Caco-2 (cell line): ENCODE measurements at places on chromosomes 2 and 18. TPM values are rescaled to one million over a fixed set of nuclear protein-coding genes. Genes with fewer than 3 reads are reported as not detected.

Gene AFTPH
- 29.3 and 30.1 TPM in 2 replicates for total RNA-seq

Gene IL36RN
- total RNA-seq, result 0.19 TPM in 1 of 2 replicates, not detected in the other

Gene GALNT13
- not detected in 2 replicates for total RNA-seq

Gene RALB
- 56.5 and 59.4 TPM in 2 replicates for total RNA-seq

Gene PARD3B
- 66.5 and 68.9 TPM in 2 replicates for total RNA-seq

DNA sequence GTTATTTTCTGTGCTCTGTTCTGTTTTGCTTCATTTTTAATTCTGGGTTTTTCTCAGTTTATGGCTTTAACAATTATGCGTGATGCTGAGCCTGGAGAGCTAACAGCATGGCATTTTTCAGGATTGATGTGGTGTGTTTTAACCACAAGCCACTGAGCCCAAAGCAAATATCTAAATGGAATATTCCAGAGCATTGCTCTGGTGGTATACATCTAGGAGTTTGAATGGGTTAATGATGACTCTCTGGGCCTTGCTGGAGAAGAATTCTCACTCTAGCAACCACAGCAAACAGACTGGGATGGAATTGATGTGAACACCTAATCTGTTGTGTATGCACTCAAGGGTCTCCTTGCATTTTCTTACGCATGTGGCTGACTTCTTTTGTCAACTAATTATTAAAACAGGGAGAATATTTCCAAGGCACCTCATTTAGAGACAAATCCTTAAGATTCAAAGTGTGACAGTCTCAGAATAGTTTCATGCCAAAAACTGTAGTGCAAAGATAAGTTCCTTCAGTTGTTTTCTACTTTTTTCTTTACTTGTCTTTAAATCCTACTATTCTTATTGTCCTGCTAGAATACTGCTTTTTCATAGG is 164.0 kb downstream of the DTNA start:
- H3K36me3 ChIP-seq, result no peaks in the 10 kb centered on the region
- no peak overlapping the region for H3K4me3 ChIP-seq
- no peak overlapping the region for H3K27ac ChIP-seq
- DNase-seq, result no peak

DNA sequence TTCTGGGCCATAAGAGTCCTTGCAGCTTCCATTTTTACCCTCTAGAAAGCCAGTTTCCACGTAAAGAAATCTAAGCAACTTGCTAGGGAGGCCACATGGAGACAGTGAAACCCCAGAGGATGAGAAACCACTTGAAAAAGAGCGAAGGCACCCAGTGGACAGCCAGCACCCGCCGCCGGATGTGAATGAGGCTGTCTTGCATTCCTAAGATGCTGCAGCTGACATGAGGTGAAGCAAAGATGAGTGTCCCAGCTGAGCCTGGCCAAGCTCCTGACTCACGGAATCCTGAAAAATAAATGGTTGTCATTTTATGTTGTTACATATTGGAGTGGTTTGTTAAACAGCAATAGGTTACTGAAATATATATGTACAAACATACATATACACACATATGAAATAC is 65.9 kb upstream of the STPG4 start:
- no peak overlapping the region for H3K27ac ChIP-seq
- no peaks in the 10 kb centered on the region for H3K36me3 ChIP-seq
- no peak overlapping the region for H3K4me3 ChIP-seq

DNA sequence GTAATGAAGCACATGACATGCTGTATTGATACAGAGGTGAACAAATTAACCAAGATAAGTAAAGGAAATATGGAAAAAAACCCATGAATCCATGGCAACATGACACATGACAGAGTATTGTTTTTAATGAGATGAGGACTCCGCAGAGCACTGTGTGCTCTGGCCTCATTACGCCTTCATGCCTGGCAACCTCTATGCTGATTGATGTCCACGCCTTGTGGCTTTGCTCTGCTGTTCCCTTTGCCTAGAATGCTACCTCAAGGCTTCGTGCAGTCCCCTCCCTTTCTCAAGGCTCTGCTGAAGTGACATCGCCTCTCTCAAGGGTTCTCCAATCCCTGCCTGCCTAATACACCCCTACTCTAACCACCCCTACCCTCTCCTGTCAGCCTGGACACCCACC is 8.4 kb downstream of the SIGLEC15 start:
- no peak for DNase-seq
- no peak overlapping the region for H3K4me3 ChIP-seq
- peaks cover 20% of the 10 kb centered on the region for H3K4me1 ChIP-seq
- no peaks in the 10 kb centered on the region; the same call in 1 of the 2 replicates for H3K36me3 ChIP-seq
- H3K27me3 ChIP-seq, result no peaks in the 10 kb centered on the region
- no peak overlapping the region for H3K27ac ChIP-seq

- DNase-seq, result peak; percentile 5
- H3K36me3 ChIP-seq, result no peaks in the 10 kb centered on the region
- H3K4me3 ChIP-seq, result no peak overlapping the region
- H3K4me1 ChIP-seq, result no peaks in the 10 kb centered on the region
- H3K27me3 ChIP-seq, result no peaks in the 10 kb centered on the region
These were observed 154.6 kb downstream of the ANKRD36 start for GRCh38 chr2:97267411-97268074.

- no peaks in the 10 kb centered on the region for H3K27me3 ChIP-seq
- no peak overlapping the region for H3K27ac ChIP-seq
- H3K4me3 ChIP-seq, result no peak overlapping the region
- H3K36me3 ChIP-seq, result no peaks in the 10 kb centered on the region
These were observed 29.7 kb downstream of the SLC4A5 start for GRCh38 chr2:74313497-74313896.

DNA sequence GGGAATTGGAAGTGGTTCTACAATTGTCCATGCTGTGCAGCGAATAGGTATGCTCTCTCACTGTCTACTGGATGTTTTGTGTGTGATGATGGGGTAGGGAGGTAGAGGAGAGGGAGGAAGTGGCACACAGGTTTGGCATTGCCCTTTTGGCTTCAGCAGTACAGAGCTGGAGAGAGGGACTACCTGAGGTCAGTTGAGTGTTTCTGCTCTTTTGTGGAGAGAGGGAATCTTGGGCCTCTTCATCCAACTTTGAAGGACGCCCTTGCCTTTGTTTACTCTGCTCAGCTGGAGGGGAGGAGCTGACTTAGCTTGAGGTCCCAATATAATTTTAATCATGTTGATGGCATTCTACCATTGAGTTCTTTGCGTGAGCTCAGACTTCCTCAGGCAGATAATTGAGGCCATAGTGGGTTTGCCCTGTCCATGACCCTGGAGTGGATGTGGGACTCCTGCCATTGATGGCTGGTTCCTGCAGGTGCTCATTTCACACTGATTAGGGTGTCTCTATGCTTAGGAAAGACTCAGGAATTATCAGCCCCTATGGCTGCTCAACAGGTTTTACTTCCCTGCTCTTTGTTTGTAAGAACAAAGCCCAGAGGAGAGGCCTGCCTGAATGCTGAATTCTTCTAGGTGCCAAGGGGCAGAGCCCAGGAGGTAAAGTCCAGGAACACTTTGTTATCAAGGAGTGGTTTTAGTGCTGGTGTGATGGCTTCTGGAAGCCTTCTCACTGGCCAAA is 7.2 kb downstream of the RPIA start:
- H3K4me1 ChIP-seq, result peaks cover 35% of the 10 kb centered on the region
- peak; percentile 71 for DNase-seq
- no peak overlapping the region for H3K4me3 ChIP-seq
- peak overlapping the region; percentile 61 for H3K27ac ChIP-seq
- peaks cover 1% of the 10 kb centered on the region; the same call in 1 of the 2 replicates for H3K36me3 ChIP-seq
- H3K27me3 ChIP-seq, result no peaks in the 10 kb centered on the region

DNA sequence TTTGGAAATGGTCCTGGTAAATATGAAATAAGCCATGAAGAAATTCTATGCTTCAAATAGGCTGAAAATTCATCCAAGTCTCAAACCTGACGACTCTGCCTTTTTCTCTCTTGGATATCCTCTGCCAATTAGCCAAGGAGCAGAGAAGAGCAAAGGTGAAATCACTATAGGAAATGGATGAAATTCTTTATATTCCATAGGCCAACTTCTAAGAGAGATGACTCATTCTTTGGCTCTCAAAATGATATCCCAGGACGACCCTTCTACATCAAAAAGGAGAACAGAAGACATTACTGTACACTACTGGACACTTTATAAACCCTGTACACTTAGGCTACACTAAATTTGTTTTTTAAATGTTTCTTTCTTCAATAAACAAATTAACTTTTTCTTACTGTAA is 22.7 kb downstream of the PDE1A start:
- H3K4me1 ChIP-seq, result peaks cover 3% of the 10 kb centered on the region; the same call in 1 of the 2 replicates
- no peak overlapping the region for H3K4me3 ChIP-seq
- no peaks in the 10 kb centered on the region for H3K27me3 ChIP-seq

GRCh38 chr2:134513465-134513804 is 205.4 kb downstream of the TMEM163 start:
- no peak overlapping the region for H3K27ac ChIP-seq
- no peaks in the 10 kb centered on the region for H3K4me1 ChIP-seq
- no peaks in the 10 kb centered on the region for H3K36me3 ChIP-seq

DNA sequence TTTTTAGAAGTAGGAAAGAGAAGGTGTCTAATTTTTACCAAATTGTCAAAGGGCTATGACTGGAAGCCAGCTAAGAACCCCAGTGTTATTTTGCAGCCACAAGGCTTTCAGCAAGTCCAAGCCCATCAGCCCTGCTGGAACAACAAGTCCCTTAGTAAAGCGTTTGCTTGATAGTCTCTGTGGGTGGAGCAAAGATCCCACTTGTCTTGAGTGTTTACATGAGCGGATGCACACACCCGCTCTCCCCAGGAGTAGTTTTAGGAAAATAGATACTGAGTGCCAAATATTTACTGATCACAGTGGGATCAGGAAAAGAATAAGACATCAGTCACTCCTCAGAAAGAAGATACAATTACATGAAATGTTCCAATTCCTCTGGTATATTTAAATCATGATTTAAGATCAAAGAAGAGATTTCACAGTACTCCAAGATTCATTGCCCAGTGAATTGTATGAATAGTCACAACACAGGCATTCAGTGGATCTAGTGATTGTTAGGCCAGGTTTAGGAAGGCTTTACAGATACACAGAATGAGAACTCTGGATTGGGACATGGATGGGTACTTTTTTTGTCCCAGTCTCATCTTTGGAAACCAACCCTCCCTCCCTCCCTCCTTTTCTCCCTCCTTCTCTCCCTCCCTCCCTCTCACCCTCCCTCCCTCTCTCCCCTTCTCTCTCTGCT is 514.9 kb downstream of the PTPRM start:
- H3K36me3 ChIP-seq, result no peaks in the 10 kb centered on the region; the same call in 1 of the 2 replicates
- H3K4me1 ChIP-seq, result 0 out of 2 replicates have a peak, but pooled peaks cover 4% of the 10 kb centered on the region
- H3K27ac ChIP-seq, result peak overlapping the region; percentile 45
- no peaks in the 10 kb centered on the region for H3K27me3 ChIP-seq

GRCh38 chr2:193980599-193980998 is 1676.4 kb upstream of the SLC39A10 start:
- DNase-seq, result no peak
- H3K36me3 ChIP-seq, result no peaks in the 10 kb centered on the region
- H3K4me3 ChIP-seq, result no peak overlapping the region
- no peak overlapping the region for H3K27ac ChIP-seq
- H3K4me1 ChIP-seq, result no peaks in the 10 kb centered on the region

DNA sequence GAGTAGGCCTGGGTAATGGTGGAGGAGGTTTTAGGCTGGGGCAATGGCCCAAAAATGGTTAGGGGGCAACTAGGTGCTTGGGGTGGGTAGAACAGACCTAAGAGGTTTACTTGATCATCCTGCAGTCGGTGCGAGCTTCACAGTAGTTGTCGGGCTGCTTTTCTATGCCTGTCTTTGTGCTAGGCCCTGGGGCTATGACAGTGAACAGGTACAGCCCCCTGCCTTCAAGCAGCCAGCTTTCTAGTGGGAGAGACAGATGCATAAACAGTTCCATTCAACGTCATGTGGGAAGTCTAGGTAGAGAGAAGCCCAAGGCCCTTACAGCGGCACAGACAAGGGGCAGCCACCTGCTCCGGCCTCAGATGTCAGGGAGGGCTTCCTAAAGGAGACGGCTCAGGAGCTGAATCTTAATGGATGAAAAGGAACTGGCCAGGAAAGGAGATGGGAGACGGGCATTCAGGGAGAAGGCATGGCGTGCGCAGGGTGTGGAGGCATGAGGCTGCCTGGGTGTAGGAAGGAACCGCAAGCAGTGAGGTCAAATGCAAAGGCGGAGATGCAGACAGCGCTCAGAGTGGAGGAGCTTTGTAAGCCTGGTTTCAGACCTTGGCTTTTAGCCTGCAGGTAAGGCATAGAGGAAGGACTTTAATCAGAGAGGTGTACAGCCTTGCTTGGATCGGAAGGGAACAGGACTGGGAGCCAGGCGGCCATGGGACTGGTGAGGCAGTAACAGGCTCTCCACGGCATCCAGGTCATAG is 6.0 kb downstream of the CTIF start:
- H3K36me3 ChIP-seq, result no peaks in the 10 kb centered on the region
- peak overlapping the region; percentile 40 for H3K27ac ChIP-seq
- H3K4me1 ChIP-seq, result peaks cover 37% of the 10 kb centered on the region
- DNase-seq, result no peak
- H3K27me3 ChIP-seq, result no peaks in the 10 kb centered on the region
